Omental fat pad (tissue), 4 donors: ENCODE measurements at places on chromosomes 16 and 17. TPM values are rescaled to one million over a fixed set of nuclear protein-coding genes. Genes with fewer than 3 reads are reported as not detected.

STAT5A gene
- total RNA-seq: 167 TPM

PDPR gene
- total RNA-seq: 18.0 TPM

PRSS36 gene
- total RNA-seq: 7.6 TPM

SCGB1C2 gene
- not detected for total RNA-seq

MPP3 gene
- 27.9 TPM for total RNA-seq

KCNG4 gene
- not detected for total RNA-seq

OR2C1 gene
- not detected for total RNA-seq

FBXO39 gene
- not detected for total RNA-seq

BIRC5 gene
- total RNA-seq: 0.84 TPM

CLDN9 gene
- 0.63 TPM for total RNA-seq

RHBDL3 gene
- 0.37 TPM for total RNA-seq

ATP6V0A1 gene
- total RNA-seq: 97.4 TPM

PIRT gene
- 0.09 TPM for total RNA-seq

RNF222 gene
- not detected for total RNA-seq

HOXB8 gene
- 6.2 TPM for total RNA-seq

PLEKHM1 gene
- 68.9 TPM for total RNA-seq

EVPLL gene
- not detected for total RNA-seq

SLC7A6 gene
- total RNA-seq: 181 TPM

KCNH6 gene
- total RNA-seq: not detected

SCIMP gene
- total RNA-seq: 5.8 TPM

TNFRSF13B gene
- total RNA-seq: not detected
